ENCODE measurements at places on chromosomes 3 and 15.
A peak's percentile ranks its signal among the peaks of the same experiment; 100 is the strongest.

GRCh38 chr15:66770518-66771350 lies 68.7 kb downstream of the SMAD6 start:
- DNase-seq = no peak

DNA sequence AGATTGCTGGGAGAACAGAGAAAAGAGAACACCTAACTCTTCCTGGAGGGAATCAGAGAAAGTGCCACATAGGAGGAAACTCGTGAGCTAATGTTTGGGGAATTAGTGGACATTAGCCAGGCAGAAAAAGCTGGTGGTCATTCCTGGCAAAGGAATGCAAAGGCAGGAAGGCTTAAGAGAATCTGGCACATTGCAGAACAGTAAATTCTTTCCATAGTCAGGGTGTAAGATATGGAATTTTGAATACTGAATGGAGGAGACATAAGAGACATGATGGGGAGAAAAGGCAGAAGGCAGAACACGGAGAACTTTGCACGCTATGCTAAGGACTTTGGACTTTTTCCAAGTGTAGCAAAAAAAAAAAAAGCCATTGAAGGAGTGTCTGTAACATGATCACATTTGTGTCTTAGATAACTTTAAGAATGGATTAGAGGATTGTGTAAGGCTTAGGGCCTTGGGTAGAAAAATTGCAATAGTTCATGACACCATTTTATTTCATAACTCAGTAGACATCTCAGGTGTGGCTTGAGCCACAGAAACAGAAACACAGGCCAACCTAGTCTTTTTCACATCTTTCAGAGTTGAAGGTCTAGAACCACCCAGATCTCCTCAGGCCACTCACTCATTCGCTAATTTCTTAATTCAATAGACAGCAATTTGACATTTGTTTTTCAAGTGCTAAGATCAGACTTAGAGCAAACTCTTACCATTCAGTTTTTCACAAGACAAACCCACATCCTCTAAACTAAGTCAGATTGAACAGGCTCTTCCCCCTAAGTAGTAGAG lies 31.2 kb upstream of the CCDC80 start:
- peak; percentile 95 for DNase-seq

- no peak for DNase-seq
Observed at GRCh38 chr3:157241599-157241998, 81.7 kb upstream of the CCNL1 start.

GRCh38 chr3:138936741-138937689 lies 9.9 kb downstream of the FOXL2 start:
- no peak for DNase-seq

- DNase-seq = no peak
Observed at GRCh38 chr15:42155546-42156242, 742 bp downstream of the PLA2G4F start.

Data from astrocyte of the cerebellum (primary cell).